ENCODE measurements at places on chromosomes 5 and 9.

- DNase-seq: no peak
Measured at GRCh38 chr9:95666096-95666784, 149.5 kb upstream of the PTCH1 start.

DNA sequence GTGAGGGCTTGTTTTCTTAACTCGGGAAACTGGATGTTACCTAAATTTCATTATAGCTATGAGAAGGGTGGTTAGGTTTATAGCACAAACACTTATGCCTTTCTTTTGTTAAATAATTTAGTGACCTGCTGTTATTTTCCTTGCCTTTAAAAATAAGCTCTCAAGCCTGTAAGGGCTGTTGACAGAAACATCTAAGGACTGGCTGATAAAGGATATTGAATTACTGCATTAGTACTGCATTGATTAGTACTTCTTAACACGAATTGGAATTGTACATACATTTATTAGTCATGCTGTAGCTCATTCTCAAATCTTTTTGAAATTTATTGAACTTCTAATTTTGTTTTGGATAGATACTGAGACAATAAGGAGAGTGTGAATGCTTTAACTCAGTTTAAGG is 85.1 kb upstream of the DHFR start:
- no peak for DNase-seq

DNA sequence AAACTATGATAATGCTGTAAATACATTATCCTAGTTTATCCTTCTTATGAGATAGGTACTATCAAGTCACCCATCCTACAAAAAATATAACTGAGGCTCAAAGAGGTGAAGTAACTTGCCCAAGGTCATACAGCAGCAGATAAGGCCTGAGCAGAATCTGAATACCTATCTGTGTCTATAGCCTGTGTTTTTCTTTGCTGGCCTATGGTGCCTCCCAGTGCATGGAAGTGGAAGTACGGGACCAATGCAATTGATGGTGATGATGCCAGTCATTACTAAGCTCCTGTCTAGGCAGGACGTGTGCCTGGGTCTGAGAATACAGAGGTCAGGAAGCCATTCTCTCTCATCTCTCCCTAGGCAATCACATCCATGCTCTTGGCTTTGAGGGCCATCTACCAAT is 67.8 kb downstream of the FAT2 start:
- DNase-seq: peak; percentile 33

DNA sequence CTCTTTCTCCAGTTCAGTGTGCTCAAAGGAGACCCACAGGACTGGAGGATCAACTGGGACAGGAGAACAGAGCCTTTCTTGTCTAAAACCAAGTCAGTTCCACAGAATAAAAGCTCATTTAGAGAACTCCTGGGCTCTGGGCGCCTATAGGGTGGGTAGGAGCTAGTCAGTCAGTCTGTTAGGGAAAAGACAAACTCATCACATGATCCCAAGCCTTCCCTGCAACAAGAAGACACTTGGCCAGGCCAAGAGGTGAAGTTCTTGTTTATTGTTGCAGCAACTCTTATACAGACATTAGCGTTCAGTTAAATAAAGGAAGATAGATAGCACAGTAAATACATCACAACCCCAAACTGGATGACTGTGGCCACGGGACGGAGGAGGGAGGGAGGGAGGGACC is 102.3 kb downstream of the ENTREP1 start:
- no peak for DNase-seq

DNA sequence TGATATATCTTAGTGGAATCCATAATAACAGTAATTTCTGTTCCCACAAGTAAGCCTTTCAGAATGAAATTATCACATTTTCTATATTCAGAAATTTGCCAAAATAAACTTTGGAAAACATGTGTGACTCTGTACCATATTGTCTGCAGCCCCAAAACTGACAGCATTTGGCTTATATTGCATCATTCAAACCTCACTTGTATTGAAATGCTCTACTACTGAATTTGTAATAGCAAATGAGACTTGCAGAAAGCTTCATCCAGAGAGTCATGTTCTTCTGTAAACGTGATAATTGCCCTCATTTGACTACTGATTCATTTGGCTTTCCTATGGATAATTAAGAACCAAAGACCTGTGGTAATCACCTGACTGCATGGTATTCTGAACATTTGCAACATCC is 1249.5 kb upstream of the CDH18 start:
- no peak for DNase-seq

DNA sequence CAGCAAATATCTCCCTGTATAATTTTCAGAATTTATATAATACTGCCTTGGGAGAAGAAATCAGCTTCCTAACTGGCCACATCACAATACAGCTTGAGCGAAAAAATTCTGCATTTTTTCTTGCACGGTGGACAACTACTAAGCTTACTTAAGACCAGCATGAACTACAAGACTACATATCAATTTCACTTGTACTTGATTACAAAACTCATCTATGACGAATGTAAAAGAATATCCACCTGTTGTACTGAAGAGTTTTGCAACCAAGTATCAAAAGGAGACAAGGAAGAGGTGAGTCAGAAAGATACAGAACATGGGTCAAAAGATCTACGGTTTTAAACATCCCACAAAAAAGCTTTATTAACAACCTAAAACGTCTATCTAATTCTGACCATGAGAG is 279.4 kb downstream of the BNC2 start:
- no peak for DNase-seq

DNA sequence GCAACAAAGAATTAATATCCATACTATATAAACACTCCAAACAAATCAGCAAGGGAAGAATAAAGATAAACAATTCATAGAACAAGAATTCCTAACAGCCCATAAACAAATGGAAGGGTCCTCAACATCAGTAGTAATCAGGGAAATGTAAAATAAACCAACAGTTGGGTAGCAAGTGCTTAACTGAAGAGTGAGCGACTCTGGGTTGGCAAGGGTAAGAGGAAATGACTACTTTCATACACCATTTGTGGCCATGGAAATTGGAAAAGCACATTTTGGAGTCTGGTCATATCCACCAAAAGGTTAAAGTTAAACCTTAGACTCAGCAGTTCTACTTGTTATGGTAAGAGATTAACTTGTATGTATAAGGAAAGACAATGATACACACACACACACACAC is 17.4 kb upstream of the RORB start:
- DNase-seq: no peak

DNA sequence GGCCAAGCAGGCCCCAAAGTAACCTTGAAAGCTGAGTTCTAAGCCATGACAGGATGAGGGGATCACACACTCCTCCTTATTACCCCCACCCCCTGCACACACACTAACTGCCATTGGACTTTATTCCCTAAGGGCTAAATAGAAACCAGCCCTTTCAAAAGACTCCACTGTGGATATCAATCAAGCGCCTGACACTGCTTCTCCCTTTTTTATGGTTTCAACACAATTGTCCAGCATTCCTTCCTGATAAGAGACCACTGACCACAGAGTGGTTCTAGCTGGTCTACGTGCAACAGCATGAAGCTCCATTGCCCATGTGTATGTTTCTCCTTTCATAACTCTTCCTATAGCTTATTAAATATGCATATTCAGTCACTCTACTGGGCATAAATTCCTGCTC is 34.7 kb downstream of the PAEP start:
- no peak for DNase-seq

DNA sequence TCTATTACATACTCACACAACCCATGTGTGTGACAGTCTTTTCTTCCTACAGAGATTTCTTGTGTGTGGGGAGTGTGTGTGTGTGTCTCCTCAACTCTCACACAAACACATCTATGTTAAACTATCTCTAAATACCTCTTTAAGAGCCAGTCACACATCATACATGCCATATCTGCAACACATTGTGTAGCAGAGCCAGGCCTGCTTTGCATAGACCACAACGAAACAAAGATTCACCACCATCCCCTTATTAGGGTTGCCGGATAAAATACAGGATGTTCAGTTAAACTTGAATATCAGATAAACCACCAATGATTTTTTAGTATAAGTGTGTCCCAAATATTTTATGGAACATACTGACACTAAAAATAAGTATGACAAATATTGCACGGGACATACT is 2.3 kb downstream of the FAM170A start:
- DNase-seq: no peak

DNA sequence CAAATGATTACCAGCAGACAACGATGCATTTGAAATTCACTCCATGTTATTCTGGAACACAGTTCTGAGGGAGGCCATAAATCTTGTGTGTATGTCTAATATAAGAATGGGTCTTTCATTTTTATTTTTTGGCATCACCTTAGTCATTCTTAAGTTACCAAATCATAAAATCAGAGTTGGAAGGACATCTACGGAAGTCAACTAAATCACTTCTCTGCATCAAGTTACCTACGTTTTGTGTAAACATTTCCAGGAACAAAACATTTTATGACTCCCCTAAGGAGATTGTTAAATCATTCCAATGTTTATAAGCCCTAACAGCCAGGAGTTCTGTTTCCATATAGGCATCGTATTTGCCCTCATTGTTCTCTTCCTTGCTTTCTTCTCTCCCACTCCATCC is 378.2 kb downstream of the FAM170A start:
- DNase-seq: no peak

DNA sequence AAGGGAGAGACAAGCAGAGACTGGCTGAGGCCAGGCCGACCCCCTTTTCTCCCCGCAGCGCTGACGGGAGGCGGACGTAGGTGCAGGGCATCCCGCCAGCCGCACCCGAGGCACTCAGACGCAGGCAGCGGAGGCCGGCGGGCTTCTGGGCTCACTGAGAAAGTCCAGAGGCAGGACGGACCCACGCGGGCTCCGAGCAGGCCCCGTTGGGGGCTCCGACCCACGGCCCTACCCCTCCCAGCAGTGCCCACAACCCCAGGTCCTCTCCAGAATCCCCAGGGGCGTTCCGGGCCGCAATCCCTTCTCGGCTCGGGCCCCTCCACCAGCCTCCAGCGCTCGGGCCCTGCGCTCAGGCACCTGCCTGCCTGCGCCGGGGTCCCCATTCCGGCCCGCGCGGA is 543 bp downstream of the MTMR12 start:
- DNase-seq: peak; percentile 50

DNA sequence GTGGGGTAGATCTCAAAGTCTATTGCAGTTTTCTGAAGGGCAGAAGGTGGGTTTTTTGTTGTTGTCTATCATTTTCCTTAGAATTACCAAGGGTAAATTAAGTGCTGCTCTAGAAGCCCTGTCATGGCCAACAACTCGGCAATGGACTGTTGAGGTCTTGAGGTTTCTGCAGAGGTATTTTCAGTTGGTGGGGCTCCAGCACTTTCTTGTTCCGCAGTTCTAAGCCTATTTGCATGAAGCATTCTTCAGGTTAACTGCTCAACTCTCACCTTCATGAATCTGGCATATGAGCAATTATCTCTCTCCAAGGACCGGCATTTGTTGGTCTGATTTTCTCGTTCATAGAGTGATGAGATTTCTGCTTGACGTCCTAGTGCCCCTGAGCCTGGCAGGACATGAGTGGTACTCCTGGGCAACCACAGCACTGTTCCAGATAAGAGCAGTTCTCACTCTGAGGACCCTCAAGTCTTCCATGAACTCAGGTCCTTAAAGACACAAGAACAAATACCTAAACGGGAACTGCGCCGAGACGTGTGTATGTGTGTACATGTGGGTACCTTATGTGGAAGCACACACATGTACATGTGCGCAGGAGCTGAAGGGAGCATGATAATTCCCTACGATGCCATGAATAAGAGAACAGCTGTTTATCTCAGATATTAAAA is 544.5 kb downstream of the CSNK1G3 start:
- peak; percentile 13 for DNase-seq

GRCh38 chr5:106801554-106801953 is 869.2 kb downstream of the EFNA5 start:
- no peak for DNase-seq

- DNase-seq: no peak
Measured at GRCh38 chr9:87592554-87593358, 95.1 kb downstream of the DAPK1 start.
